Activated CD4-positive, alpha-beta T cell treated with anti-CD3 and anti-CD28 coated beads for 48 hours (primary cell): ENCODE measurements at places on chromosomes 16 and 17.
A peak's percentile ranks its signal among the peaks of the same experiment; 100 is the strongest.

DNA sequence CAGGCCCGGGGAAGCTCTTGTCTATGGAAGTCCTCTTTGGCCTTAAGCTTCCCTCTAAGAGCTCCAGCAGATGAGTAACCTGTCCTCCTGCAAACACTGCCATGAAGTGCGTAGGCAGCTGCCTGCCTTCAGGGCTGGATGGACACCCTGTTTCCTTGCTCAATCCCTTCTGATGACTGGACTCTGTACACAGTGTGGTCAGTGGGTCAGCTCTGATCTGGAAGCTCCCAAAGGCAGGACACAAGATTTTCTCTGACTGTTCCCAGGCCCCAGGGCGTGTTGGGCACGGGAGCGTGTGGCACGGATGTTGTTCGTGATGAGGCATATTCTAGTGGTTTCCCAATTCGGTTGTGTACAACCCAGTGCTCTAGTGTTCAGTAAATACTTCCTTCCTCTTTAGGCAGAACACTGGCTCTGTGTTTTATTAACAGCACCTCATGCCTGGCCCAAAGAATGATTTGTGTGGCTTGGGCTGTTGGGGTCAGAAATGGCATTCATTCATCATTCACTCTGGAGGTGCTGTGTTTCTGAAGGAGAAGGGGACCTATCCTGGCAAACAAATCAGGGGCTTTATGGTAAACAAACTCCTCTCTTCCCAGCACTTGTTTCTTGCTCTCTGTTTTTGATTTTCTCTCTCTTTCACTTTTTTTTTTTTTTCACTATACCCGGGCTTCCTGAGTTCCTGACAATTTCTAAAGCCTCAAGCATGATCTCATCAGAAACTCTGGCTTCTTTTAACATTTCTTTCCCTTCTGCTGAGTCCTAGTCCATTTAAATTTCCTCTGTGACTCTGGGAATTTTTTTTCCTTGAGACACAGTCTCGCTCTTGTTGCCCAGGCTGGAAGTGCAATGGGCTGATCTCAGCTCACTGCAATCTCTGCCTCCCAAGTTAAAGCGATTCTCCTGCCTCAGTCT, 12.0 kb upstream of the RNF157 start:
- DNase-seq, result no peak

DNA sequence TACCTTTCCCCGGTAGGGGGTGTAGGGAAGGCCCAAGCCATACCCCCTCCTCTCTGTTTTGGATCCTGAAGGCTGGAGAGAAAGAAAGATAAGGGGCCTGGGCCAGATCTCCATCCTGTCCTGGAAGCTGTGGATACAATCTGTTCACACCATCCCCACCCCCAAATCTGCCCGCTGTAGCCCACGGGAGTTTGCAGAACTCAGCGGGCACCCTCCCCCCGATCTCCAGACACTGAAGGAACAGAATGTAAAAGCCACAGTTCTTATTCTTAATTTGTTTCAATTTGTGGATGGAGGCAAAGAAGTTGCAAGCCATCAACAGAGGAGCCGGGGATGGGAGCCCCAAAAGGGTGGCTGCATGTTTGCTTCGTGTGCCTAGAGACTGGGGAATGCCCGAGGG, 27.2 kb downstream of the GJD3 start:
- no peak for DNase-seq

GRCh38 chr16:27321013-27321915, 7.5 kb downstream of the IL4R start:
- no peak for DNase-seq

- peak; percentile 30 for DNase-seq
Observed at GRCh38 chr16:67055712-67056487, 27.0 kb downstream of the CBFB start.

DNA sequence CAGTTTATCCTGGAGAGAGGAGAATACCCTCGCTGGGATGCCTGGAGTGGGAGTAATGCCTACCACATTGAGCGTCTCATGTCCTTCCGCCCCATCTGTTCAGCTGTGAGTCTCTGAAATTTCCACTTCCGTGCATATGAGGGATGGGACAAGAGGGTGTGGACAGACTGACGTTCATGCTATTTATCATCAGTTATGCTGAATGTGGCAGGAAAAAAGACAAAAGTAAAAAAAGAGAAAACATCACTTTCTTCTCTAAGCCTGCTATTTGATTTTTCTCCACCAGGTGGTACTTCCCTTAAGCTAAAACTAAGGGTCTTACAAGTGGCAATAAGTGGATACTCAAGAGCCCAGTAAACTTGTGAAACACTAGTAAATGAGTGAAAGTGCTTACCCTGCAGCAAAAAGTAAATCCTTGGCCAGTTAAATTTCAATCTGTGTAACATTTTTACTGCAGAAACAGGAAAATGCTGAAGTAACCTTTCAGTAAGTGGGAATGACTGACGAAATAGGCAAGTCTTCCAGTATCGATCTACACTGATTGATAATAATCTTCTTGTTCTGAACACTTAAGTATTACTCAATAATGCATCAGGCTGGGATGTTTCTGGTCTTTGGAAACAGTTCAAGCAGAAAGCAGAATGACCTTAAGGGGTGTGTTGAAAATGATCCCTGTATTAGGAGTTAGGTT, 5.6 kb downstream of the CRYBA1 start:
- no peak for DNase-seq

DNA sequence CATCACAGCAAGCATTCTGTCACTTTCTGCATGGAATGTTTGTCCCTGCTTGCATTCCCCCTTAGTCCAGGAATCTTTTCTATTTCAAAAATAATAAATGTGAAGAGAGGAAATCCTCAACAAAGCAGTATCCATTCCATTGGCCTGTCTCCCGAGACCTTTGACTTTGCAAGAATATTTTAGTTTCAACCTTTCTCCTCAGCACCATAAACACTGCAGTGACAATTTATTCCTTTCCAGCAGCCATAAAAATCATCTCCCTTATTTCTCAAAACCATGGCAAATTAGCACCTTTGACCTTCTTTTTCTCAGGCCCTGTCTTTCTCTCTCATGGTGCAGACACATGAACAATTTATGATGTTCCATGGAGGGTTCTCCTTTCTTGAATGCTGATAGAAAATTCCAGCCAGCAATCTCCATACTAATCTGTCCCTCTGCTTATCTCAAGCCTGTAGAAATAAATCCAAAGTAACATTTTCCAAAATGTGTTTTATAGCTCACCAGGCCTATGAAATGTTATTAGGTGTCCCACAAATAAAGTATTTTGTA, 352.1 kb upstream of the CCL2 start:
- DNase-seq, result no peak

DNA sequence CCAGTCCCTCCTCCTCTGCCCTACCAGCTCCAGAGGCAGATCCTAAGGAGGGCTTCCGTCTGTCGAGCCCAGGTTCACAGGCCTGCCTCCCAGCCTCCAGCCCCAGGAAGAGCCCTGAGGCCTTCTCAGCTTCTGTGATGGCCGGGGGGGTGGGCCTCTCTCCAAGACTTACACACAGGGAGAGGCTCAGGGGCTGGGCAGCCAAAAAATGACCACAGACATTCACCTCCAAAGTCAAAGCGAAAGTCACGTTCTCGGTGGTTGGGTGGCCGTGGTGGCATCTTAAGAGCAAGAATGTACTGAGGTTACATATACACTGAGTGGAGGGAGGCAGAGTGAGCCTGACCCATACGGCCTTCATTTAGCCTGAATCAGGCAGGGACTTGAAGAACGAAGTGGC, 119.1 kb downstream of the CCDC182 start:
- DNase-seq, result no peak

DNA sequence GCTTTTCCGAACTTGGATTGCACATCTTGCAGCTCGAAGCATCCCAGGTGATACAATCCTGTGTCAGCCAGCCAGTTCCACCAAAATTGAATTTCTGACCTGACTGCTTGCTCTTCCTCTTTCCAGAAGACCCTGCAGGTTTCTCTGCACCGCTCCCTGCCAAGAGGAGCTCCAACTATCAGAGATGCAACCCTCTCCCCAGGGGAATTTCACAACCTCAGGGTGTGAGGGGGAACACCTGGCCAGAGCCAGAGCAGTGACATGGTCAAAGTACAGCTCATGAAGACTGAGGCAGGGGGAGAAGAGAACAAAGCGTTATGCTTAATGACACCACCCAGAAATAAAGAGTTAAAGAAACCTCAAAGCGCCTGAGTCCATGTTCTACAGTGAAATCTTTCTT, 25.0 kb downstream of the ZNF423 start:
- DNase-seq, result no peak

GRCh38 chr16:11256661-11257130, 692 bp upstream of the SOCS1 start:
- peak; percentile 76 for DNase-seq

DNA sequence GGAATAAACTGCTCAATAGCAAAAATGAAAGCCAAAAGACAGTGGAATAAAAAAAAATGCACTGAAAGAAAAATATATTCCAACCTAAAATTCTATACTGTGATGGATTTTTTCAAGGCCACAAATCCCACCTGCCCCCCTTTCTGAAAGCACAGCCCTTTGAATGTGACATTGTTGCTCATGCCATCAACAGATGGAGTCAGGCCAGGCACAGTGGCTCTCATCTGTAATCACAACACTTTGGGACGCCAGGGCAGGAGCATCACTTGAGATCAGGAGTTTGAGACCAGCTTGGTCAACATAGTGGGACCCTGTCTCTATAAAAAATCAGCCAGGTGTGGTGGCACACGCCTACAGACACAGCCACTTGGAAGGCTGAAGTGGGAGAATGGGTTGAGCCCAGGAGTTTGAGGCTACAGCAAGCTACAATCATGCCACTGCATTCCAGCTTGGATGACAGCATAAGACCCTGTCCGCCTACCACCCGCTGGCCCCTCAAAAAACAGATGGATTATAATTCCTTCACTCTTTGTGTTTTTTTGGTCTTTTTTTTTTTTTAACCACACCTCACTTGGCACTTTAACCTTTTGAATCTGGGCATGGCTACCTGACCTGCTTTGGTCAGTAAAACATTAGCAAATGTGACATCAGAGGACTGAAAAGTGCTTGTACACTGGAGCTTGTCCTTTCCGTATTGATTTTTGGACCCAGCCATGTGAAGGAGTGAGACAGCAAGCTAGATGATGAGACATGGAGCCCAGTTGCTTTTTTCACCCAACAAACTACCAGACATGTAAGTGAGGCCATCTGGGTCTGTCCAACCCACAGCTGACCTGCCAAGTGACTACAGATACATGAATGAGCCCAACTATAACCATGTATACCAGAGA, 36.3 kb downstream of the GLG1 start:
- no peak for DNase-seq

DNA sequence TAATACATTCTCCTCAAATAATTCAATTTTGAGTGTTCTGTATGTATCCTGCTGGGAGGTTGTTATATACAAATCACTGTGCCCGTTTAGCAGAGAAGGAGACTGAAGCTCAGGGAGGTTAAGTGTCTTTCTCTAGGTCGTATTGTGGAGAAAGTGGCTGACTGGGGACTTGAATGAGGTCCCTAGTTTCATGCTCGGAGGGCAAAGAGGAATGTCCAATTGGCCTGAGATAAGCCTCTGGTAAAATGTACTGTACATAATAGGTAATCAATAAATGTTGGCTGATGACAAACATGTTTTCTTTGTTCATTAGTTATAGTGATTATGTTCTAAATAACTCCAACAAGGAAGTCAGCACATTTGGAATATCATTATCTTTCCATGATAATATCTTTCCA, 442.6 kb downstream of the UTP18 start:
- no peak for DNase-seq

- no peak for DNase-seq
Observed at GRCh38 chr16:55480228-55480655, 1.2 kb downstream of the MMP2 start.

GRCh38 chr17:78981010-78981888, 1.5 kb upstream of the LGALS3BP start:
- no peak for DNase-seq

GRCh38 chr17:42281571-42282096, 5.4 kb upstream of the STAT5B start:
- DNase-seq, result peak; percentile 1

GRCh38 chr16:85057948-85058347, 30.4 kb downstream of the KIAA0513 start:
- no peak for DNase-seq

- DNase-seq, result no peak
Observed at GRCh38 chr17:78658281-78658785, 81.1 kb upstream of the DNAH17 start.
